ENCODE measurements at places on chromosomes 5 and 9. TPM values are rescaled to one million over a fixed set of nuclear protein-coding genes. Genes with fewer than 3 reads are reported as not detected.

The PDE8B gene
- total RNA-seq = 26.7 TPM

The TBC1D2 gene
- total RNA-seq = 3.9 TPM

The PTGES gene
- 0.76 TPM for total RNA-seq

The IFNK gene
- not detected for total RNA-seq

The PELO gene
- 11.3 TPM for total RNA-seq

The SLC36A3 gene
- not detected for total RNA-seq

The INSL4 gene
- total RNA-seq = not detected

The DNAJB5 gene
- 6.4 TPM for total RNA-seq

The ADAMTS6 gene
- 4.9 TPM for total RNA-seq

The RASGRF2 gene
- total RNA-seq = 12.4 TPM

The OR1Q1 gene
- total RNA-seq = not detected

The CANX gene
- 228 TPM for total RNA-seq
